ENCODE measurements at places on chromosomes 12 and 14. TPM values are rescaled to one million over a fixed set of nuclear protein-coding genes. Genes with fewer than 3 reads are reported as not detected.

Gene NTN4
- not detected for total RNA-seq

DNA sequence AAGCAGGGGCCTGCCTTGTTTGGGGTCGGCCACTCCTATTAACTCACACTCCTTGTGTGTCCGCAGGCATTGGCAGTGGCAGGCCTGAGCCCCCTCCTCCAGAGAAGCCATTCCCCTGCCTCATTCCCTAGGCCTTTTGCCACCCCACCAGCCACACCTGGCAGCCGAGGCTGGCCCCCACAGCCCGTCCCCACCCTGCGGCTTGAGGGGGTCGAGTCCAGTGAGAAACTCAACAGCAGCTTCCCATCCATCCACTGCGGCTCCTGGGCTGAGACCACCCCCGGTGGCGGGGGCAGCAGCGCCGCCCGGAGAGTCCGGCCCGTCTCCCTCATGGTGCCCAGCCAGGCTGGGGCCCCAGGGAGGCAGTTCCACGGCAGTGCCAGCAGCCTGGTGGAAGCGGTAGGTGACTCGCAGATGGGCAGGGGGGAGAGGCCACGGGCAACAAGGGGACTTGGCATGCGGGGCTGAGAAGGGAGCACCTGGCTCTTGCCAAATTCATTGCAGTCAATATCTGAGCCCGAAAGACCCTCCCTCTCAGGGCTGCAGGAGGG lies 106.3 kb upstream of the FKBP4 start:
- no peak overlapping the region for H3K27ac ChIP-seq
- H3K4me1 ChIP-seq: peaks cover 33% of the 10 kb centered on the region
- H3K36me3 ChIP-seq: no peaks in the 10 kb centered on the region
- no peaks in the 10 kb centered on the region for H3K27me3 ChIP-seq
- DNase-seq: no peak

- no peaks in the 10 kb centered on the region for H3K36me3 ChIP-seq
- no peak overlapping the region for H3K4me3 ChIP-seq
- peaks cover 11% of the 10 kb centered on the region for H3K4me1 ChIP-seq
- no peak for DNase-seq
- peaks cover 7% of the 10 kb centered on the region for H3K27me3 ChIP-seq
These were observed 31.9 kb downstream of the GUCY2C start for GRCh38 chr12:14664434-14665023.

DNA sequence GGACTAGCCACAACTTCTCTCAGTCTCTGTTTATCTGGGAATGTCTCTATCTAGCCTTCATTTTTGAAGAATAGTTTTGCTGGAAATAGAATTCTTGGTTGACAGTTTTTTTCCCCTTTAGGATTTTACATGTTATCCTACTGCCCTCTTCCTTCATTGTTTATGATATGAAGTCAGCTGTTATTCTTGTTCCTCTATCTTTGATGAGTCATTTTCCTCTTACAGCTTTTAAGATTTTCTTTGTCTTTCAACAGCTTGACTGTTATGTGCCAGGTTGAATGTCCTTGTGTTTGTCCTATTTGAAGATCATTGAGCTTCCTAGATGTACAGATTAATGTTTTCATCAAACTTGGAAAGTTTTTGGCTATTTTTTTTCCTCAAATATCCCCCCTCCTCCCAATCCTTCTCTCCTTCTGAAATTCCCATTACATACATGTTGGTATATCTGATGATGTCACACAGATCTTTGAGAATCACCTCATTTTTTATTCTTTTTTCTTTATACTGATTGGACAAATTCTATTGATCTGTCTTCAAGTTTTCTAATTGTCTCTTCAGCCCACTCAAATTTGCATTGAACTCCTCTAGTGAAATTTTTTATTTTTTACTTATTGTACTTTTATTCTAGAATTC lies 4.5 kb upstream of the GOLGA5 start:
- DNase-seq: no peak
- no peak overlapping the region for H3K4me3 ChIP-seq
- peaks cover 16% of the 10 kb centered on the region for H3K36me3 ChIP-seq
- H3K4me1 ChIP-seq: peaks cover 16% of the 10 kb centered on the region
- peaks cover 8% of the 10 kb centered on the region for H3K27me3 ChIP-seq

DNA sequence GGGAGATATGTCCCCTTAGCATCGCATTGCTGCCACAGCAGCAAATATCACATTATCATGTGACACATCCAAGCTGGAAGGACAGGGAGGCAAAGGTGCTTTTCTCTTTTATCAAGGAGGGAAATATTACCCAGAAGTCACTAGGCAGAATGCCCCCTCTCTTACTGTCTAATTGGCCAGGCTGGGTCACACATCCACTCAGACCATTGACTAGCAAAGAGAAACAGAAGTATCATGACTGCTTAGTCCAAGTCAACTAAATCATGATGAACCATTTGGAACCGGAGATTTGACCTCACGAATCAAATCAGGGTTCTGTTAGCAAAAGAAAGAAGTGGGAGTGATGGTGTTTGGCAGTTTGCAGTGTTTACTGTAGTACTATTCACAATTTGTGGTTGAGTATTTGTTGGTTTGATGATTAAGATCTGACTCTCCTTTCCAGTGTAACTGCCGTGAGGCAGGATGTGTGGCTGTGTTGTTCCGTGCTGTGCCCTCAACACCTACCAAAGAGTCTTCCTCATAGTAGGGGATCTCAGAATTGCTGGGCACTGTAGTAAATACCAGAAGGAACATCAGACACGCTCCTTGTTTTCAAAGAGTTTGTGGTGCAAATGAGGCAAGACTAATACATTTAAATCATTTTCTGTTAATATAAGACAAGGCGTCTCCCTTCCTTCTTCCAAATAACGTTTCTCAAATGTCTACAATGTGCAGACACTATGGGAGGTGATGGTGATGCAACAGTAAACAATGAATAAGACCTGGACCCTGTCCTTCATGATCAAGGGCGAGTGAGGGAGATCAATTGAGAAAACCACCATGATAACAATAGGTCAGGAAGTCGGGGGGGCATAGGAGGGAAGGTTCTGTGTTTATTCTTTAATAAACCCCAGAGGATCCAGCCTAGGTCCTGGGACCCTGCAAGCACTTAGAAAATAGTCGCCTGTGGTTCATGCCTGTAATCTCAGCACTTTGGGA lies 194.4 kb upstream of the CRY1 start:
- peak; percentile 85 for DNase-seq
- H3K27me3 ChIP-seq: peaks cover 17% of the 10 kb centered on the region
- H3K4me3 ChIP-seq: peak overlapping the region; percentile 38

Gene CLMN
- total RNA-seq: 0.91 TPM

DNA sequence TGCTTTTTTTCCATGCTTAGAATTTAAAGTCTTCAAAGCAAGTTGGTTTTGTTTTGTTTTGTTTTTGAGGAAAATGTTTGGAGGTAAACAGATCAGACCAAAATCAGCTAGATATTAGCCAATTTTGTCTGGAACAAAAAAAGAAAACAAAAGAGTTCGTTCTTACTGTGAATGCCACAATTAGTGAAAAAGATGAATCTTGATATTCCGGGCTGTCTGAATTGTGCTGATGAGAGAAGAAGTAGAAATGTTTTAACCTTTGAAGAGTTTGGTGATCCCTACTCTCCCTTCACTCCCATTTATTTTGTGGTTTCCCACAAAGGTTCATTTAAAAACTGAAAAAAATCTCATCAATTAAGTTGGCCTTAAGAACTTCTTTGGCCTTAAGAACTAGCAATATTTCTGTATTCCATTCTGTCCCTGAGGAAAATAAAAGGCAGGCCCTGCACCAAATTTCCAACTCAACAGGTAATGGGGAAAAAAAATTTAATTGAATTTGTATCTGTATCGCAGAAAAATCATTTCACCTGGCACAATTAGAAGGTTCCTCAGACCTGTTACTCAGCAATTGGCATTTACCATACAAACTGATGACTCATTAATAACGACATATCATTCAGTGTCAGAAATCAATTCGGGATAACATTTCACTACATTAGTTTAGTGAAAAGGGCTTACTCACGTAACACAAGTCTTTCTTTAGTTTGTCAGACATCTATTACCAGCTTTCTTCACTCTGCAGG lies 562 bp upstream of the GLIPR1L2 start:
- H3K4me1 ChIP-seq: peaks cover 35% of the 10 kb centered on the region
- H3K27me3 ChIP-seq: no peaks in the 10 kb centered on the region
- H3K27ac ChIP-seq: peak overlapping the region; percentile 93
- peaks cover 17% of the 10 kb centered on the region for H3K36me3 ChIP-seq
- H3K4me3 ChIP-seq: peak overlapping the region; percentile 85

DNA sequence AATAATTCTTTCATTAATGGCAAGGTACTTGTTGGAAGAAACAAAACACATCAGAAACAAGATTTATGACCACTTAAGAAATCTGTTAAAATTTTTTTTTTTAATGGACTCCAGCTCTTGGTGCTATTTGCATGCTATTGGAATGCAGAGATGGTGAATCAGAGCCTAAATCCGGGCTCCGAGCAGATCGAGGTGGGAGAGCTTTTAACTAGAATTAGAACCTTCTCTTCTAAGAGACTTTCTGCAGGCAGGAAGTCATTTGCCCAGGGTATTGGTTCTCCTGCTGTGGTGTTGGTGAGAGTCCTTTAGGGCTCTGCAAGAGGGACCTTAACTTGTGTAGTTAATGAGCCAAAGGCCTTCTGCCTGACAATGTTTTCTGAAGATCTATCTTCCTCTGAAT lies 419.4 kb downstream of the SNAPC1 start:
- no peaks in the 10 kb centered on the region for H3K4me1 ChIP-seq
- H3K36me3 ChIP-seq: no peaks in the 10 kb centered on the region
- peaks cover 2% of the 10 kb centered on the region for H3K27me3 ChIP-seq
- no peak overlapping the region for H3K4me3 ChIP-seq

GRCh38 chr14:86481104-86481503 lies 951.2 kb downstream of the FLRT2 start:
- no peaks in the 10 kb centered on the region for H3K4me1 ChIP-seq
- no peak overlapping the region for H3K4me3 ChIP-seq
- no peaks in the 10 kb centered on the region for H3K27me3 ChIP-seq

Gene ASCL1
- total RNA-seq: not detected

Gene TNS2
- 0.89 TPM for total RNA-seq

- no peak for DNase-seq
- no peak overlapping the region for H3K27ac ChIP-seq
- no peaks in the 10 kb centered on the region for H3K36me3 ChIP-seq
- H3K4me1 ChIP-seq: no peaks in the 10 kb centered on the region
- no peak overlapping the region for H3K4me3 ChIP-seq
- peaks cover 4% of the 10 kb centered on the region for H3K27me3 ChIP-seq
These were observed 24.2 kb downstream of the PTPRO start for GRCh38 chr12:15346488-15346887.

GRCh38 chr12:120421701-120422100 lies 16.2 kb upstream of the COX6A1 start:
- H3K4me3 ChIP-seq: no peak overlapping the region
- H3K36me3 ChIP-seq: no peaks in the 10 kb centered on the region
- H3K27ac ChIP-seq: no peak overlapping the region
- H3K27me3 ChIP-seq: peaks cover 2% of the 10 kb centered on the region
- H3K4me1 ChIP-seq: no peaks in the 10 kb centered on the region

- H3K27ac ChIP-seq: peak overlapping the region; percentile 85
- DNase-seq: peak; percentile 31
- H3K4me1 ChIP-seq: peaks cover 37% of the 10 kb centered on the region
- H3K36me3 ChIP-seq: peaks cover 13% of the 10 kb centered on the region
- no peak overlapping the region for H3K4me3 ChIP-seq
These were observed 123.3 kb downstream of the SLC38A6 start for GRCh38 chr14:61104358-61104757.
